Thymus (tissue), 14 donors: ENCODE measurements at places on chromosomes 11 and 22.

DNA sequence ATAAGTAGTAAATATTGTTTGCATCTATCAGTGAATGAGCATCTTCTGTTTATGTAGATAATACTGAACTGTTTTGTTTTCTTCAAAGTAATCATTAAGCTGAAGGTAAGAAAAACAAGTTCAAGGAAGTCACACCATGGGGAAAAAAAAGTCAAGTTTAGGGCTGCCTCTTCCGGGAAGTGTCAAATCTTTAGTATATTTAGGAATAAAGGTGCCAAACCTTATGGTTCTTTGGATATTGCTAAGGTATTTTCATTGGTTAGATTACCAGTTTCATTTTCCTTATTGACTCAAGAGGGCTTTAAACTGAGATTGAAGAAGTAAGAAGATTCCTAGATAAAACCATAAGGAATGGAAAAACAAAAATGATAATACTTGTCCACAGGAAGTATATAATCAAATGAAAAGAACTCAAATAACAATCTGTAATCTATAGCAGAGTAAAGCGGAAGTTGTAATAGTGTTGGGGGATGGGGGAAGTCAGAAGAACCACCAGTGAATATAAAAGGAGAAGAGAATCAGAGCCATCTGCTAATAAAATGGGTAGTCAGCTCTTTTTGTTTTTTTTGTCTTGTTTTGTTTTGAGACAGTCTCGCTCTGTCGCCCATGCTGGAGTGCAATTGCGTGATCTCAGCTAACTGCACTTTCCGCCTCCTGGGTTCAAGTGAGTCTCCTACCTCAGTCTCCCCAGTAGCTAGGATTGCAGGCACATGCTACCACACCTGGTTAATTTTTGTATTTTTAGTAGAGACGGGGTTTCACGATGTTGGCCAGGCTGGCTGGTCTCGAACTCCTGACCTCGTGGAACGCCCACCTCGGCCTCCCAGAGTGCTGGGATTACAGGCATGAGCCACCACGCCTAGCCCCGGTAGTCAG, 2.3 kb downstream of the ATM start:
- DNase-seq, result no peak

GRCh38 chr11:88421530-88421929, 84.0 kb upstream of the CTSC start:
- no peak for DNase-seq

DNA sequence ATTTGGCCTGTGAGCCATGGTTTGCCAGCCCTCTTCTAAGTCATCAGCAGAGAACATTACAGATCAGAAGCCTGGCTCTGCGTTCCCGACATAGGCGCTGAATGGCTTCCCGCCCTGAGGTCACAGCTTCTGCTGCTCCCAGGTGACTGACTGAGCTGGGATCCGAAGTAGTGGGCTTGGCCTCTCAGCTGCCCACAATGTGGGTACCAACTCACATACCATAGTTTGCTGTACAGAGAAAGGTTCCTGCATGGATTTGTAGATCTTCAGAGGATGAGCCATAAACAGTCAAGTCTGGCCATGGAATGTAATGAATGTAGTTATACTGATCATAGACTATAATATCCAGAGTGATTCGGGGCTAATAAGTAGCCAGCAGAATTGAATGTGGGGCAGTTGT, 42.6 kb downstream of the TEAD1 start:
- DNase-seq, result no peak

DNA sequence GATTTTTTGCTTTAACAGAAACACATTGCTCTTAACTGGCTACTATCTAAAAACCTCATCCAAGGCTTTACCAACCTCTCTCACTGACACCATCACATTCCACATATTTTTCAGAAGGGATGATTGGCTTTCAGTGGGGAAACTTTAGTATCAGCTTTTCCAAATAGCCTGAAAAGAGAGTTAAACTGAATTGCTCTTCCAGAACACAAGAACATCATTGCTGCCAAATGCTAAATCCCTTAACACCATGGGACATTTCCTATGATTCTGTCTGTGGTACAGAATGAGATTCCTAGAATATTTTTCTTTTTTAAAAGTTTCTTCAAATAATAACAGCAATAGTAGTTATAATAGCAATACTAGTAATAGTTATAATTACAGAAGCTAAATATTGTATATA, 45.4 kb downstream of the SOX6 start:
- no peak for DNase-seq

GRCh38 chr22:29060931-29061330, 700 bp downstream of the C22orf31 start:
- DNase-seq, result no peak

DNA sequence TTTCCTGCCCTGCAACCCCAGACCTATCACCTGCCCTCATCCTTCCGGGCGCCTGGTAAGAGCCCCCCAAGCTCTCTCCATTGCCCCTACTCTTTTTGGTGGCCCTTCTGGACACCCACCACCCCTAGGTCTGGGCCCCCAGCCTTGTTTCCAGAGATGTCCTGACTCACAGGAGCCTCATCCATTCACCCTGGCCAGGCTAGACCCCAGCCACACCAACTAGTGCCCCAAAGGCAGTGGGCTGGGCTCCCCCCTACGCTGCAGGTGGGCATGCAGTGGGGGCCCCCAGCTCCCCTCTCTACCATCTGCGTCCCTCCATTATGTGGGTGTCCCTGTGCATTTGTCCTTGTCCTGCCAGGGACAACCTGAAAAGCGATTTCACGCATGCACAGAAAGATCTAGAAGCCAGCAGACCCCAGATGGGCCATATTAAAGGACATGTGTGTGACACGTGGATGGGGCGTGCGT, 1.4 kb downstream of the MRGPRF start:
- DNase-seq, result no peak

DNA sequence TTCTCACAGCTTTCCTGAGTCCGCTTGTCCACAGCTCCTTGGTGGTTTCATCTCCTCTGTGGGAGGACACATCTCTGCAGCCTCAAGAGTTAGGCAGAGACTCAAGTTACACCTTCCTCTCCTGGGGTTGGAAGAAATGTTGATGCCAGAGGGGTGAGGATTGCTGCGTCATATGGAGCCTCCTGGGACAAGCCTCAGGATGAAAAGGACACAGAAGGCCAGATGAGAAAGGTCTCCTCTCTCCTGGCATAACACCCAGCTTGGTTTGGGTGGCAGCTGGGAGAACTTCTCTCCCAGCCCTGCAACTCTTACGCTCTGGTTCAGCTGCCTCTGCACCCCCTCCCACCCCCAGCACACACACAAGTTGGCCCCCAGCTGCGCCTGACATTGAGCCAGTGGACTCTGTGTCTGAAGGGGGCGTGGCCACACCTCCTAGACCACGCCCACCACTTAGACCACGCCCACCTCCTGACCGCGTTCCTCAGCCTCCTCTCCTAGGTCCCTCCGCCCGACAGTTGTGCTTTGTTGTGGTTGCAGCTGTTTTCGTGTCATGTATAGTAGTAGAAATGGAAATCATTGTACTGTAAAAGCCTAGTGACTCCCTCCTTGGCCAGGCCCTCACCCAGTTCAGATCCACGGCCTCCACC, 11.7 kb downstream of the RASD2 start:
- peak; percentile 97 for DNase-seq

- no peak for DNase-seq
Measured at GRCh38 chr22:49650336-49651241, 177.1 kb downstream of the BRD1 start.

DNA sequence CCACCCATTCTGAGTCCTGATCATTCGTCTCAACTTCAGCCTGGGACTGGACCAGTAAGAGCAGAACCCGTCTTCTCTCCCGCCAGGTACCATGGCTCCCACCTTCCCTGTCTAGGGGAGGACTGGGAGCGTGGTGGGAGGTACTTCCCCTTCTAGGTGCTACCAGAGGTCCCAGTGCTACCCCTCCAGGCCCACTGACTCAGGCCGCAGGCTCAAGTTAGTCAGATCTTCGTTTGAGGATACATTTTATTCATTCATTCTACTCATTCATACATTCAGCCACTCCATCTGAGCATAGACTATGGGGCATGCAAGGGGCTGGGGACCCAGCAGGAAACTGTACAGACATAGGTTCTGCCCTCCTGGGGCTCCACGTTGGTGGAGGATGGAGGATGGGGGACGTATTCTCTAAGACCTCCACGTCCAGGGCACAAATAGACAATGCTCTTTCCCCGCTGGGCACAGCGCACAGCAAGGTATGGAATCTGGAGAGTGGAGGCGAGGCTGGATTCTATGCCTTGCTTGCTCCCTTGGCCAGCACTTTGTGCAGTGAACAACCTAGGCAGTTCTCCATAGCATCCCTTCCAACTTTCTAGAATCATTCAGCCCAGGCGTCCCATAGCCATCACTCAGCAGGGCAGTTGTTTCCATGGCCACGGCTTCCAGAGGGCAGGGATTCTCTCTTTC, 1.0 kb upstream of the RAB3IL1 start:
- DNase-seq, result no peak

- DNase-seq, result no peak
Measured at GRCh38 chr22:25729016-25729995, 12.7 kb upstream of the MYO18B start.

GRCh38 chr11:2419638-2420501, 19.3 kb downstream of the TSSC4 start:
- peak; percentile 52 for DNase-seq

DNA sequence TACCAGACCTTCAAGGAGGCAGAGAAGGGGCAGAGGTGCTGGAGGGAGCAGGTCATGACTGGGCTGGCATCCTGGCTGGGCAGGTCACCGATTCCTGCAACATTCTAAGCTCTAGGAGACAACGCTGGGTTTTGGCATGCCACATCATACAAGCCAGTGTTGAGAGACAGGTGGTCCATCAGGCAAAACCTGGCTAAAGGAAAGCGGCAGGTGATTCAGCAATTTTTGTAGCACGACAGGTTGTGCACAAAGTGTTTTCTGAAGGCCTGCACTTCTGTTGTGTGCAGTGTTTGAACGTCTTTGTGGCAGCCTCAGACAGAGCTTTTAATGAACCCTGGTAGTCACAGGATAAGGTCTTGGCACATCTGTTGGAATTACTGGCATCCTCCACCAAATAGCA, 69.9 kb upstream of the BID start:
- DNase-seq, result no peak

DNA sequence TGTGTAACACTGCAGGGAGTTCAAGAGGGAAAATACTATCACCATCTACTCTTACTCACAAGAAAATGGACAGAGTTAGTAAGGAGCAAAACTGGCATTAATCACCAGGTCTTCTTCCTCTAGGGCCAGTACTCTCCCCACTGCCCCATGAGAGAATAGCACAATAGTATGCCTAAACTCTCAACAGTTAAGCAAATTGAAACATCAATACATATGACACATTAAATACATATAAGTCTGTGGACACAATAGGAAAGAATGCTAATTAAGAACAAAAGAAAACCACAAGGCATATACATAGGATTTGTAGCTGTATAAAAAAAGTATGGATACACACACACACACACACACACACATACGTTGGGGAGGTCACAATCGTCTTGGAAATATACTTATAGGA, 197.9 kb upstream of the BDNF start:
- DNase-seq, result no peak
